ENCODE measurements at places on chromosomes 4 and X.

- DNase-seq = no peak
Measured at GRCh38 chrX:84218726-84219125, 30.7 kb upstream of the RPS6KA6 start.

GRCh38 chr4:41050880-41051775, 163.2 kb downstream of the APBB2 start:
- DNase-seq = no peak

DNA sequence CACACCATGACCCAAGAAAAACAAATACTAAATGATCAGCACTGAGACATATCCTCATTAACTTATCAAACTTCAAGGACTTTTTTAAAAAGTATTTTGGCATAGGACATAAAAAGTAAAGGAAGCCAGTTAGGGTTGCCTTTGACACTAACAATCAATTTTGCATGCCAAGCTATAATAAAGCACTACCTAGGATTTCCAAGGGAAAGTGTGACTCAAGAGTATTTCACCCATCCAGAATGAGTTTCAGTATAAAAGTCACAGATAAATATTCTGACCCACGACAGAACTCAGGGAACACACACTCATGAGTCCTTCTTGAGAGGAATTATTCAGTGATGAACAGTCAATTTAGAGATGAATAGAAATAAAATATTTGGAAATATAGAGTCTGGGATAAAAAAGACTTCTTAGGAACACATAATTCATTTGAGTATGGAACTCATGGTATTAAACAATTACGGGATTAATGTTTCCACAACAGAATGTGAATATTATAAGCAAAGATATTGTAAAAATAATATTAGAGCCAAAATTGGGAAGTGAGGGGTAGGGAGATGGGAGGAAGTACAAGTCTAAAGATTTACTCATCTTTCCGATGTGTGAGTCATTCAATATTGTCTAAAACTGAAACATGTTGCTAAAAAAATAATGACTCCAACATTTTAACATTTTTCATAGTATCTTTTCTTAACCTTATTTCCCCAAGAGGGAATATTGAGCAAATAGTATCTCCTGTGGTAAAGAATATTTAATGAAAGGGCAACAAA, 143.5 kb upstream of the LNX1 start:
- no peak for DNase-seq

- DNase-seq = no peak
Measured at GRCh38 chr4:185898413-185898812, 86.4 kb upstream of the SORBS2 start.

DNA sequence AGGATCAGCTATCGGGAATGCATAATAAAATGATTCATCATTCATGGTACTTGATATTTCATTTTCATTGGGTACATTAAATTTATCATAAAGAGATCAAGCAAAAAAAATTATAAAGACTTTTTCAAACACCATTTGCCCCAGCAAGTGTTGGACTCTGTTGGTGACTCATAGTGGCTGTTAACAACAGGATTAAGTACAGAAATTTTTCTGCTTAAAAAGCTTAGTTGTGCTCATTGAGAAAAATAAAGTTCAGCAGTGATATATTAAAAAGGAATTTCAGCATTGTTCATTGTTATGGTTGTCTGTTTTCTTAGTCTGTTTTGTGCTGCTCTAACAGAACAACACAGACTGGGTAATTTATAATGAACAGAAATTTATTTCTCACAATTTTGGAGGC, 86.2 kb upstream of the PCDH10 start:
- no peak for DNase-seq

- DNase-seq = no peak
Measured at GRCh38 chr4:110452546-110452945, 23.4 kb upstream of the ENPEP start.

- peak; percentile 17 for DNase-seq
Measured at GRCh38 chr4:2412534-2412884, 5.9 kb downstream of the ZFYVE28 start.

DNA sequence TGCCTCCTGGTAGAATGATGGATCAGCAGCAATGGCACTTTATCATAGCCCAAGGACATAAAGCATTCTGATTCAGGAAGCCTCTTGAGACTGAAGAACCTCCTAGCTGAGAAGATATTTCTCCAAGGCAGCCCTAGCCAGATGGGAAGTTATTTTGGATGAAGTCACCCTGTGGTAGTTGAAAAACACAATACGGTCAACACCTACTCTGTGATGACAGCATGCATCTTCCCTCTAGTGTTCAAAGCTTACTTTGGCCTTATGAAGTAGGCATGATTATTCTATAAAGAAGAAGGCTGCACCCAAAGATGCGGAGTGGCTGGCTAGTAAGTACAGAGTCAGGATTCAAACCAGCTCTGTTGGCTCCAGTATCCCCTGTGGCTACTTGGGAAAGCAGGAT, 47.9 kb downstream of the TLR10 start:
- no peak for DNase-seq

DNA sequence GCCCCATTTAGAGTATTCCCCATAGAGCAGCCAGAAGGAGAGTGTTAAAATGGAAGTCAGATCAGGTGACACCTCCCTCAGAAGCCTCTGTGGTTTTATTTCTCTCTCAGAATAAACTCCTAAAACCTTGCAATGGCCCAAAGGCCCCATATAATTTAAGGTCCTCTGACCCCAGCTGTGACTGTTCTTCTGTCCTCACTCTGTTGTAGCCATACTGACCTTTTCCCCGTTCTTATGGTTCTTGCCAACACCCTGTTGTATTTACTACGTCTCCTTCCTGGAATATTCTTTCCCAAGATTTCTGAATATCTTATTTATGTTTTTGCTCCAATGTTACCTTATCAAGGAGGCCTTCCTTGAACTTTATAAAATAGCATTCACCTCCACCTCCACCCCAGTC, 18.0 kb downstream of the ADH7 start:
- DNase-seq = no peak

DNA sequence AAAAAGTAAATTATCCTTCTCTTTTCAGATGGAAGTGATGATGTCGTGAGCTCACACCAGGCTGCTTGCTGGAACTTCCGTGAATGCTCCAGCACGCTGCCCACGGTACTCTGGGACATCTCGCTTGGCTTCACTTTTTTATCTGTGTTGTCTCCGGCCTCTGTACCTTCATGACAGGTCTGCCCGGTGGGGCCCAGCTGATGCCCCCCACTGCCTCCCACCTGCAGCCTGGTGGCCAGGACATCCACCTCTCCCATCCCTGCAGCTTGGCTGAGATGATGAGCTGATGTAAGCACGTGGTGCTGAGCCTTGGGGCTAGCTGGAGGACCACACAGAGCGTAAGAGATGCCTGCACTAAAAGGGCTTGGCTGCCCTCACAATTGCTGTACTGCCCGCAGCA, 59.0 kb upstream of the HELT start:
- DNase-seq = no peak

DNA sequence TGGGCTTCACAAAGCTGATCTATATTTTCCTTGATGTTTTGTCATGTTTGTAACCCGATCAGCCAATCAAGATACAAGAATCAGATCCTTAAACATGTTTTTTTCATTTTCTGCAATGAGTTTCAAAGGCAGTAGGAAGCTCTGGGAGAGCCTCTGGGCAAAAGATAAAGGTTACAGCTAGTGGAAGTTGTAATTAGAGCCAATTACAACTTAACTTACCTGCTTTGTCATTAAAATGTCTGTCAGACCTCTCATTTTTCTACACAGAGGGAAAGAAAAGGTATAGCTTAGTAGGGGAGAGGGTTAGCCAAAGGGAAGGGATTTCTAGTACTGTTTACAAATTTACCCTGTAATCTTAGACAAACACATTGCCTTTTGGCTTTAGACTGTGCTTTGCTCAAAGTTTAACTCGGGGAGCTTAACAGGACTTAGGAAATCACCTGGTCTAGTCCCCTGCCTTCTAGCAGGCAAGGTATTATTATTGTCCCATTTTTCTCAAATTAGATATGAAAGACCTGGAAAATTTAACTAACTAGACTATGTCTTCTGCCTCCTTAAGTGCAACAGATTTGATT, 55.8 kb downstream of the FGF16 start:
- DNase-seq = no peak

DNA sequence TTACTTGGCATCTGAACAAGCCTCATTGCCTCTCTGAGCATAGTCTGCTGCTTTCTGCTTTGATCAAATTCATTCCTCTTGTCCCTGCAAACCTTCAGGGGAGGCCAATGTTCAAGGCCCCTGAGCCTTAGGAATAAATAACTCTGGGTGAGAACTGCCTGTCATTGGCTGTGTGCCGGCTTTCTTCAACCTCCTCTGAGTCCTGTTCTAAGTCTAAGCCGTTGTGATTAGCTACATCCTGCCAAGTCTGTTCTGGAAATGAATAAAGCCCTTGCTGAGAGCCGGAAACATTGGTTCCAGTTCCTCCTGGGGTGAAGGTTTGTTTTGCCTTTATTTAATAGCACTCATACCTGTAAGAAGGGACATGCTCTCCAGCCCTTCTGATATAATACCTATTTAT, 13.8 kb downstream of the RNF4 start:
- DNase-seq = no peak

GRCh38 chr4:149884046-149884445, 68.4 kb upstream of the IQCM start:
- no peak for DNase-seq

DNA sequence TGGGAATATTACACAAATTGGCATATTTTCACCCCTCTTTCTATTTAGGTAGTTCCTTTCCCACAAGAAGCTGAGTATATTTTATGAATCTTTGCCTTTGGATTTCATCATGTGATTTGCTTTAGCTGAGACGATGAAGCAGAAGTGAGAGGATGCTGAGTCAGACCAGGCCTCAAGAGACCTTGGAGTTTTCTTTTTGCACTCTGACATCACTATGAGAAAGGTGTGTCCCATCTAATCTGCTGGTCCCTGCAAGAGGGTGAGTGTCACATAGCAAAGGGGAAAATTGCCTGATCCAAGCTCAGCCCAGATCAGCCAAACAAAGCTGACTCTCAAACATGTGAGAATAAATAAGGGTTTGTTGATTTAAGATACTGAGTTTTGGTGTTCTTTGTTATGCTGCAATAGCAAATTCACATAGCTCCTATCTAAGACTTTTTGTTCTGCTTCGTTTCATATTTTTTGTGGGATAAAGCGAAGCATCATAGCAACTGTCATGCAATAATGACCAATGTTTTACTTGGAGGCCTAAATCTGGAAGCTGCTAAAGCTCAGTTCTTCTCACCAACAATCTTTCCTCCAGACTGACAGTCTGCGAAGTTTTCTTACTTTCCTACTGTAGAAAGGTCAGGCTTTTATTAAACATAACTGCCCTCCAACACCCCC, 176.9 kb downstream of the PDHA2 start:
- DNase-seq = no peak

- peak; percentile 14 for DNase-seq
Measured at GRCh38 chrX:19372170-19372546, 28.4 kb downstream of the PDHA1 start.

- no peak for DNase-seq
Measured at GRCh38 chr4:8419222-8420041, 21.1 kb downstream of the ACOX3 start.

GRCh38 chr4:120843849-120844527, 78.5 kb downstream of the PRDM5 start:
- DNase-seq = no peak

GRCh38 chrX:13742397-13743176, 8.0 kb downstream of the OFD1 start:
- no peak for DNase-seq

GRCh38 chr4:113822555-113823290, 61.2 kb upstream of the CAMK2D start:
- no peak for DNase-seq

- no peak for DNase-seq
Measured at GRCh38 chr4:33931026-33931425, 2313.3 kb downstream of the ARAP2 start.

GRCh38 chr4:68347845-68348244, 2.0 kb downstream of the YTHDC1 start:
- DNase-seq = no peak

DNA sequence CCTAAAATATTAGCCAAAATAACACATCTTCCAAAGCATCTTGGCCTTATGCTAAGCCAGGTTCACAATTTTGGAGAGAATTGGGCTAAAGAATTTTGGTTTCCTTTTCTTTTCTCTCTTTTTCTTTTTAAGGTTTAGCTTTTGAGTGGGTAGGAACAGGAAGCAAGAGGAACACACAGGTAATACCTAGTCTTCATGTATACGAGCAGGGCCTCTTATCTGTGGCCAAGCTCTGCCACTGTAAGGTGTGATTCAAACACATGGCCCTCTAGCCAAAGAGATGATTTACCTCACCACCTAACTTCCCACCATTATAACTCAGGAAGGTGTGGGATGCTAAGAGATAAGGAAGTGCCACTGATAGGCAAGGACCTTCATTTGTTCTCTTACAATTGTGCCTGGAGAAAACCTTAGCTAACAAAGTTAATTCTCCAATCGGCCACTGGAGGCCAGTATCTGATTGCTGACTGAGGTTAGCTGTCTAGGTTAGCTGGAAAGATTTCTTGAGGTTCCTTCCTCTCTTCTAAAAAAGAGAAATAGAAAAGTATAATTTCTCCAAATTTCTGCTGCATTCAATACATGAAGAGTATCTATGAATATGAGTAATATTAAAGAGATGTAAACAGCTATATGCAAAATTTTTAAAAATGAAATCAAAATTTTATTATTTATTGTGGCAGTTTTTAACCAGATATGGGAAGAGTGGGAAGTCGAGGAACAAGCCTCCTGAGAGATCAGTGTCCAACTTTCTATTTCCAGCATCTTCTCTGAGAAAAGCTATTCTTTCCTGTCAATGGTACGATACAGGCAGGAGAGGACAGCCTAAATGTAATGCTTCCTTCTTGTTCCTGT, 30.1 kb upstream of the BBS7 start:
- peak; percentile 8 for DNase-seq

GRCh38 chrX:133918361-133918771, 67.0 kb downstream of the GPC3 start:
- no peak for DNase-seq

DNA sequence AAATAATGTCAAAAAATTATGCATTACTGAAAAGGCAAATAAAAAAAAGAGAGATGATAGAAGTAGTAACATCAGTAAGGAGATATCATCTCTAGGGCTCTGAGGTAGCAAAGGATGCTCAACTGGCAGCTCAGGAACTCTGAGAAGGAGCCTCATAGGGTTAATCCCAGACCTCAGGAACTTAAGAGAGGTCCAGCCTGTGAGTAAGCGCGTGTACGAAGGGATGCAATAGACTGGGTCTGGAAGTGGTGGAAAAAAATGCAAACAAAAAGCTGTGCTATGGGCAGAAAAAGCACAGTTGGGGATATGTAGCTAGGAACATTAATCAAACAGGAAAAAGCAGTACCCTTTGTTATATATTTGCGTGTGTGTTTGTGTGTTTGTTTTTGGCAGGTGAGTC, 282.0 kb downstream of the GALNTL6 start:
- DNase-seq = no peak

- no peak for DNase-seq
Measured at GRCh38 chr4:101175896-101176676, 171.2 kb downstream of the PPP3CA start.

DNA sequence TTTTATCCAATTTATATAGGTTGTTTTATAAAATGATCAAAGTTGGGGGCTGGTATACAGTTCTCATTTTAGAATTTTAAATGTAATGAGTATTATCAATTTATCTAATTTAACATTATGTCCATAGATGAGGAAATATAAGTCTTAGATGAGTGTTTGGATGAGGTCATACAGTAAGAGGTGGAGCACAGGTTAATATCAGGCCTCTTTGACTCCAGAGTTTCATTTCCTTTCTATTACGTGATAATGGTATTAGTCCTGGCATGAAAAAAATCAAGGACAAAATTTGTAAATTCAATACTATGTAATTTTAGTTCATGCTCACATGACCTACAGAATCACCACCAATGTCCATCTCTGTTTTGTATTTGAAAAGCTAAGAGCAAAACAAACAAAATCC, 269.8 kb downstream of the FSTL5 start:
- no peak for DNase-seq

Measured in stimulated activated CD4-positive, alpha-beta T cell treated with anti-CD3 and anti-CD28 coated beads, Interleukin-1b, Interleukin-23, amount 100 ng/mL, for 1 hour (primary cell).